Muscle of leg (tissue), 16 donors: ENCODE measurements at places on chromosomes 13 and 19. TPM values are rescaled to one million over a fixed set of nuclear protein-coding genes. Genes with fewer than 3 reads are reported as not detected.
A peak's percentile ranks its signal among the peaks of the same experiment; 100 is the strongest.

DIAPH3 gene
- 4.3 TPM for total RNA-seq

ZNF829 gene
- total RNA-seq, result 7.3 TPM

GRCh38 chr19:10069046-10069445 lies 17.1 kb upstream of the SHFL start:
- H3K27me3 ChIP-seq, result no peaks in the 10 kb centered on the region
- H3K4me1 ChIP-seq, result no peaks in the 10 kb centered on the region
- no peaks in the 10 kb centered on the region for H3K36me3 ChIP-seq
- H3K27ac ChIP-seq, result no peak overlapping the region
- no peak overlapping the region for H3K4me3 ChIP-seq

DNA sequence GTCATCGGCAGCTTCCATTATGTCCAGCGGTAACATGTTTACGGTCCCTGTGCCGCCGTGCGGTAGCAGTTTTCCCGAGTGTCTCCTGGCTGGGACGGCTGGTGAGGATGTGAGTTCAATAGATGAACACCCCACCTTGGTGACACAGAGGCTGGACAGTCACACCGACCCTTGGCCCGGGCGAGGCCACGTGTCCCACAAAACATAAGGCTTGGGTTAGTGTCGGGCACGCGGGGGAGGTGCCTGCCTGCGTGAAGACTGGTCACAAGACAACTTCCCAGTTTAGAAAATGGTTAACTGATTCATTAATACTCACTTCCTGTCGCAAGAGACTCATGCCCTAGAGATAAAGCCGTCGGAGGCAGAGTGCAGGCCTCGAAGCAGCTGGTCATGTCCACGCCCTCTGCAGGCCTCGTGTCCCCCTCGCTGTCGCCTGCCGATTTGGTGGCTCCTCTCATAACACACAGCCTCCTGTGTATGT lies 17.2 kb downstream of the RASA3 start:
- peaks cover 70% of the 10 kb centered on the region for H3K4me1 ChIP-seq
- H3K4me3 ChIP-seq, result no peak overlapping the region
- peaks cover 6% of the 10 kb centered on the region for H3K36me3 ChIP-seq
- H3K27me3 ChIP-seq, result no peaks in the 10 kb centered on the region
- peak overlapping the region; percentile 76 for H3K27ac ChIP-seq

DNA sequence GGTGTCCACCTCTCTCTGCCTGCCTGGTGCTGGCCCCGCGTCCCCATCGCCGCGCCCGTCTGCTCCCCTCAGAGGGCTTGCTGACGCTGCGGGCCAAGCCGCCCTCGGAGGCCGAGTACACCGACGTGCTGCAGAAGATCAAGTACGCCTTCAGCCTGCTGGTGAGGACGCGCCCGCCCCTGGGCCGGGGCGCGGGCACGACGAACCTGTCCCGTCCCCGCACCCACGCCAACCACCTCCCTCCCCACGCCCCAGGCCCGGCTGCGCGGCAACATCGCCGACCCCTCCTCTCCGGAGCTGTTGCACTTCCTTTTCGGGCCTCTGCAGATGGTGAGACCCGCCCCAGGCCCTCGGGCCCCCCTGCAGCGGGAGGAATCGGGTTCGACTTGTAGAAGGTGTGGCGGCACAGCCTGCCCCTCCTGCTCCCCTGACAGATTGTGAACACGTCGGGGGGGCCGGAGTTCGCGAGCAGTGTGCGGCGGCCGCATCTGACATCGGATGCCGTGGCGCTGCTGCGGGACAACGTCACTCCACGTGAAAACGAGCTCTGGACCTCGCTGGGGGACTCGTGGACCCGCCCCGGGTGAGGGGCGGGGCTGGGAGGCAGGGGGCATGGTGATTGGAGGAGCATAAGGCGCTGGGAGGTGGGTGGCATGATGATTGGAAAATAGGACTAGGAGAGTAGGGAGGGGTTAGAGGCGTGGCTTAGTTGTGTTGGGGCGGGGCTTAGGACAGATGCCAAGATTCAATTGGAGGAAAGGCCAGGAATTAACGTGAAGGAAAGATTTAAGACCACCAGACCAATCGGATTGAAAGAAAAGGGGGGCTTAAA lies 6.6 kb downstream of the EPS8L1 start:
- peak; percentile 54 for DNase-seq
- no peak overlapping the region for H3K27ac ChIP-seq
- H3K36me3 ChIP-seq, result no peaks in the 10 kb centered on the region
- H3K4me3 ChIP-seq, result no peak overlapping the region

DNA sequence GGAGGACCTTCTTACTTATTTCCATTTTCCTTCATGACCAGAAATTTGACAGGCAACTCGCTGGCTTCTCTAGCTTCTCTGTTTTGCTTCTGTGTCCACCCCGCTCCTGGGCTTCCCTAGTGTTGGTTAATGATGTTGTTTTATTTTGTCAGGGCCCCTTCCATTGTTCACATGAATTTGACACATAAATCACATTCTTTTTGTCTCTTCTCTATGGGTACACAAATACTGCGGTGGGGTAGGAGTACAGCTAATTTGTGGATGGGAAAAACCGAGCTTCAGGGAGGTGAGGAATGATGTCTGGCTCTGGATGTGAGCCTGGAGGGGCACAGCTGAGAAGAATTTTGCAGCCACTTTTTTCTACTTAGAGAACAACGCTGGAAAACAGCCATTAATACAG lies 199.8 kb downstream of the DNAJC15 start:
- DNase-seq, result no peak
- H3K4me3 ChIP-seq, result no peak overlapping the region
- H3K27me3 ChIP-seq, result no peaks in the 10 kb centered on the region
- H3K36me3 ChIP-seq, result peaks cover 3% of the 10 kb centered on the region

DNA sequence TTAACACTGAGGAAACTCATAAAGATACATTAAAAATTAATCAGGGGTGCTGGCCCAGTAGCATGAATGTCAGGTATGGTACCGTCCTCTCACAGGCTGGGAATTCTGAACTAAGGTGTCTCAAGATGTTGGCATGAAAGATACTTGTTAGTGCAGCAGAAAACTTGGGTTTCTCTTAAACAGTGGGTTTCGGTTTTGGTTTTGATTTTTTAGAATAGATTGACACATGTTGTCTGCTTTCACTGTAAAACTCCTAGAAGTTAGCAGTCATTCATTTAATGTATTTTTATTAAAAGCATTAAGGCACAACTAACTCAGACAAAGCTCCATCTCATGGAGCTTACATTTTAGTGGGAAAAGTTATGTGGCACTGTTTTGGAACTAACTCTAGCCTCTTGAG lies 3.5 kb upstream of the OBI1 start:
- H3K27ac ChIP-seq, result no peak overlapping the region
- H3K27me3 ChIP-seq, result peaks cover 6% of the 10 kb centered on the region
- H3K4me1 ChIP-seq, result peaks cover 7% of the 10 kb centered on the region
- H3K36me3 ChIP-seq, result no peaks in the 10 kb centered on the region

GRCh38 chr13:27636589-27637288 lies 15.0 kb downstream of the POLR1D start:
- H3K4me1 ChIP-seq, result no peaks in the 10 kb centered on the region
- H3K27ac ChIP-seq, result no peak overlapping the region
- H3K4me3 ChIP-seq, result no peak overlapping the region
- DNase-seq, result no peak
- no peaks in the 10 kb centered on the region for H3K27me3 ChIP-seq

GRCh38 chr19:33795370-33796163 lies 1.1 kb upstream of the KCTD15 start:
- peak overlapping the region; percentile 97 for H3K27ac ChIP-seq
- peak overlapping the region; percentile 83 for H3K4me3 ChIP-seq
- no peaks in the 10 kb centered on the region for H3K27me3 ChIP-seq
- peaks cover 11% of the 10 kb centered on the region for H3K36me3 ChIP-seq

DNA sequence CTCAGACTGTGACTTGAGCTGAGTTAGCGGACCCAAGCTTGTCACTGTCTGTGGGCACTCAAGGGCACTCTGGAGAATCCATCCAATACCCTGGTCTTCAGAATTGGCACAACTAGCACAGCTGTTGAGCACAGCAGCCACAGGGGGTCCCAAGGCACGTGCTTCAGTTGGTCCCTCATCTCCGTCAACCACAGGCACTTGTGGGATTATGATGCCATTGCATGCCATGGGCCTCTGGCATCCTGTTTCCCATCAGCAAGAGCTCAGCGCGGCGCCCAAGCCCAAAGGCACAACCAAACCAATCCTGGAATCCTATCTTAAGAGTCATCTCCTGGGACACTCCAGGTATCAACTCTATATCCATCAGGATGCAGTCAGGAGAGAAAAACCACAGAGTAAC lies 3.7 kb upstream of the B3GNT8 start:
- H3K27me3 ChIP-seq, result no peaks in the 10 kb centered on the region
- peaks cover 40% of the 10 kb centered on the region for H3K36me3 ChIP-seq
- no peak overlapping the region for H3K27ac ChIP-seq
- peaks cover 25% of the 10 kb centered on the region for H3K4me1 ChIP-seq
- no peak for DNase-seq
- H3K4me3 ChIP-seq, result no peak overlapping the region

DNA sequence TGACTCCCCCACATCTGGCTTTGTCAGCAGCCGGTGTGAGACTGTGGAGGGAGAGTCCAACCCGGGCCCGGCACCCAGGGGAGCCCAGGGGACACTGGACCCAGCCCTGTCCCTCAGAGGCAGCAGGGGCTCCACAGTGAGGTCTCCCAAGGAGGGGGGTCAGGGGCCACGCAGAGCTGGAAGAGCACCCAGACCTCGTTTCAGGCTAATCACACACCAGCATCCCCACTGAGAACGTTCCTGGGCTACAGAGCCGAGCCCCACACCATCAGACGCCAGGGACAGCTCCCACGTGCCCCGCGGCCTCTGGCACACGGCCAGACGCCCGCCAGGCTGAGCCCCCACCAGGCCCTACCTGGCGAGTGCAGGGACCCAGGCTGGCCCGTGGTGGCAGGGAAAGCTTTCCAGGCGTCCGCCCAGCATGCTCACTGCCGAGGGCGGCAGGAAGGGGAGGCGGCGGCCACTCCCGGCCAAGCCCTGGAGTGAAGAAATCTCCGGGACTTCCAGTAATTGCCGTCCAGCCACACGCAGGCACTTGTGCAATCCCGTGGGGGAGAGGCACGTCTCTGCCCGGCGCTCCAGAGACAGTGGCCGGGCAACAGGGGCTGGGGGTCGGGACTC lies 19.2 kb downstream of the SBNO2 start:
- H3K27ac ChIP-seq, result peak overlapping the region; percentile 31
- H3K4me1 ChIP-seq, result peaks cover 38% of the 10 kb centered on the region
- peak; percentile 74 for DNase-seq
- H3K36me3 ChIP-seq, result peaks cover 25% of the 10 kb centered on the region
- no peaks in the 10 kb centered on the region for H3K27me3 ChIP-seq
- no peak overlapping the region for H3K4me3 ChIP-seq

DNA sequence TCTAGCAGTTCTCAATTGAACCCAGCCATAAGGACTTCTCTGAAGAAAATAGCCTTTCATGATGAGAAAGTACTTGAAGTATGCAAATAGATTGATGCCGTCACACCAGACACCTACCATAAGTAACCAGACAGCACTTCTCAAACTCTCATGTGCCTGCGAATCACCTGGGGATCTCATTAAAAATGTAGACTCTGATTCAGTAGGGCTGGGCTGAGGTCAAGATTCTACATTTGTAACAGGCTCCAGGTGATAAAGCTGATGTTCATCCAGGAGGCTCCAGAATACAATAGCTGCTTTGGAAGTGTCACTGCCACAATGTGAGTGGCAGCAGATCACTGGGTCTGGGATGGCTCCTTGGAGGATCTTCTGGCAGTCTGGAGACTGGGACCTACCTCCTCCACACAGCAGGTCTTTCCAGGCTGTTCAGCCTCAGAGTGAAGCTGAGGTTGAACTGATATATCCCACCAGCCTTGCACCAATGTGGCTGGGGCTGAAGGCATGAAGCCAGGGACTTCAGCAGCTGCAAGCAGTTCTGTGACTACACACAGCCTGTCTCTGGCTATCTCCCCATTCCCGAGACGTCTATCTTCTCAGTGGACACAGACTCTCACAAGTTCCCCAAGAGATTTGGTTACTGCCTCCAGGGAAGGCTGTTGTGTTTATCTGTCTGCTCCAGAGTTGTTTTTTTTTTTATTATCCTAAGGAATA lies 9.1 kb downstream of the MBNL2 start:
- no peak overlapping the region for H3K27ac ChIP-seq
- peaks cover 14% of the 10 kb centered on the region for H3K4me1 ChIP-seq
- no peaks in the 10 kb centered on the region for H3K27me3 ChIP-seq
- H3K4me3 ChIP-seq, result no peak overlapping the region
- peaks cover 7% of the 10 kb centered on the region for H3K36me3 ChIP-seq

DNA sequence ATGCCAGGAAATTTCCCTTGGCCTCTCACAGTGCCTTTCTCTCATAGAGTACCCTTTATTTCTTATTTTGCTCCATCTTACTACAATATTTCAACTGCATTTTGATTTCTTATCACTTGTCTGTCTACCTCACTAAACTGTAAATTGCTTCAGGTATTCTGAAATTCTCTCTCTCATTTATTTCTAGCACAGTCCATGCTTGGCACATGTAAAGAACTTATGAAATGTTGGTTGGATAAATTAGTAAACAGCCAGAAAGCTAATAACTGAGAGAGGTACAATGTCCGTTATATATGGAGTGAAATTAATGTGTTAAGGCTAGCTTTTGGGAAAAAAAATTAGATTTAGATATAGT lies 138.3 kb upstream of the RFC3 start:
- no peaks in the 10 kb centered on the region for H3K36me3 ChIP-seq
- no peaks in the 10 kb centered on the region for H3K27me3 ChIP-seq
- DNase-seq, result no peak
- H3K4me1 ChIP-seq, result no peaks in the 10 kb centered on the region
- no peak overlapping the region for H3K4me3 ChIP-seq
- H3K27ac ChIP-seq, result no peak overlapping the region
